Forelimb muscle (tissue), 1 donor: ENCODE measurements at places on chromosomes 7 and 10. TPM values are rescaled to one million over a fixed set of nuclear protein-coding genes. Genes with fewer than 3 reads are reported as not detected.
A peak's percentile ranks its signal among the peaks of the same experiment; 100 is the strongest.

COL28A1 gene
- 1.1 TPM for polyA plus RNA-seq

SLC25A28 gene
- polyA plus RNA-seq: 32.8 TPM

GRCh38 chr10:24813856-24814255, 90.2 kb upstream of the ARHGAP21 start:
- no peak for DNase-seq

- DNase-seq: no peak
These were observed 183.3 kb upstream of the PRKCQ start for GRCh38 chr10:6763423-6763822.

- DNase-seq: no peak
These were observed 23.3 kb upstream of the GPR22 start for GRCh38 chr7:107446531-107446930.

- DNase-seq: peak; percentile 36
These were observed at the start of gene CALHM2 for GRCh38 chr10:103451831-103452505. TSS of gene CALHM2 (minus strand) at chr10:103452370. CDS start at chr10:103449941, 2,429 bp downstream.

GRCh38 chr7:82049891-82050533, 280.2 kb upstream of the HGF start:
- no peak for DNase-seq

OAT gene
- polyA plus RNA-seq: 57.2 TPM

DNA sequence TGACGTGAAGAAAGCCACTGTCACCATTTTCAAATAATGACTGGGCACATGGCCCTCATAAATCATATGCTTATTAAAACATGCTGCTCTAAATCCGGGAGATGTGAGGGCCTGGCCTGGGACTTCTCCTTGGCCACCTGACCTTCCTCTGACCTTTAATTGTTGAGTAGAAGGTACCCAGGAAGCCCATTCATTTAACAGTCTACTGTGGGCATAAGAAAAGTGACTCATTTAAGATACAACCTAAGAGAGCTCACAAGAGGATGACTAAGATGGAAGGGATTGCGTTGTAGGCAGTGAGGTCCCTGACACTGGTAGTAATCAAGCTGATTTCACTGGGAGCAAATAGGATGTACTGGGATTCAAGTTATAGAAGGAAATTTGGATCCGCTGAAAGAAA, 203.4 kb upstream of the GPR26 start:
- no peak for DNase-seq

ACSM6 gene
- polyA plus RNA-seq: not detected

DNA sequence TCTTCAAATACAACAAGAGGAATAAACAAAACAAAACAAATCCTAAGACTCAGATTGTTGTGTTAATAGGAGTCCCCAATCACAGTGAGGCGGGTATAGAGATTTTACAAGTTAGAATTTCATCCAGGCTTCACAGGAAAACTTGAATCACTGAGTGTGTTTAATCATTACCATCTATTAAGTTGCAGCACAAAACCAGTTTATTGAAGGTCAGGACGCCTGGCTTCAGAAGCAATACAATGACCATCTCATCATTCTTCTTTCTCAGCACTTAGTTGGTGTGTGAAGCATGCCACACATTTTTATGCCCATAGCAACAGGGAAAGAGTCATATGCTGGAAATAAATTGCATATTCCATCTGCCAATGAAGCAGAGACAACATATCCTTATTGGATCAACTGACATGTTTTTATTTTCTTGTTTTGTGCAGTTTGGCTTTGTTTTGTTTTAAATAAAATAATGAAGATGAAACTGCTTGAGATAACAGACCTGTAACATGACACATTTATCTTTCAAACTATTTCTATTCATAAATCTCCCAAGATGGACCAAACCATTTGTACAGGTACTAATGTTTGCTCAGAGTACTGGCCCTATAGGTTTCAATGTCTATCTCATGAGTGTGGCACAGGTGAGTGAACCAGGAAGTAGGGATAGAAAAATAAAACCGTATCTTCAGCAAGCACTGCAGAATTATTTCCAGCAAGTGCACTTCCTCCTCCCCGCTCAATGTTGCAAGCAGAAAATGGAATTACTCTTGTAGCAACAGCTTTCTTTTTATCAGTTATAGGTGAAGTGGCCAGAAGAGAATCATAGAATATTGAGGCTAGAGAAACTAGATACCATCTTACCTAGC, 40.4 kb downstream of the TAC1 start:
- no peak for DNase-seq

- DNase-seq: no peak
These were observed 82.0 kb upstream of the GRB10 start for GRCh38 chr7:50864694-50865093.

GRCh38 chr10:27529010-27529783, 25.1 kb downstream of the RAB18 start:
- no peak for DNase-seq

LAMB1 gene
- 406 TPM for polyA plus RNA-seq

DKK1 gene
- 0.53 TPM for polyA plus RNA-seq

DNA sequence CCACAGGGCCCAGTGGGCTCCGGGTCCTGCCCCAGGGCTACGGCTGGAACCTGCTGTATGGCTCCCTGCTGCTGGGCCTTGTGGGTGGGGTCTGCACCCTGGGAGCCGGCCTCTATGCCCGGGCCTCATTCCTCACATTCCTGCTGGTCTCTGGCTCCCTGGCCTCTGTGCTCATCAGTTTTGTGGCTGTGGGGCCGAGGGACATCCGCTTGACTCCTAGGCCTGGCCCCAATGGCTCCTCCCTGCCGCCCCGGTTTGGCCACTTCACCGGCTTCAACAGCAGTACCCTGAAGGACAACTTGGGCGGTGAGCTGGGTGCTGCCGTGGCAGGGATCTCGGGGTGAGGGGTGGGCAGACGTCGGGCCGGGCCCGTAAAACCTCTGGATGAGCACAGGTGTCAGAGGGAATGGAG, 4.4 kb downstream of the SLC12A9 start:
- DNase-seq: no peak

GRCh38 chr10:37632641-37633040, 224.8 kb downstream of the ZNF248 start:
- DNase-seq: peak; percentile 1

DNA sequence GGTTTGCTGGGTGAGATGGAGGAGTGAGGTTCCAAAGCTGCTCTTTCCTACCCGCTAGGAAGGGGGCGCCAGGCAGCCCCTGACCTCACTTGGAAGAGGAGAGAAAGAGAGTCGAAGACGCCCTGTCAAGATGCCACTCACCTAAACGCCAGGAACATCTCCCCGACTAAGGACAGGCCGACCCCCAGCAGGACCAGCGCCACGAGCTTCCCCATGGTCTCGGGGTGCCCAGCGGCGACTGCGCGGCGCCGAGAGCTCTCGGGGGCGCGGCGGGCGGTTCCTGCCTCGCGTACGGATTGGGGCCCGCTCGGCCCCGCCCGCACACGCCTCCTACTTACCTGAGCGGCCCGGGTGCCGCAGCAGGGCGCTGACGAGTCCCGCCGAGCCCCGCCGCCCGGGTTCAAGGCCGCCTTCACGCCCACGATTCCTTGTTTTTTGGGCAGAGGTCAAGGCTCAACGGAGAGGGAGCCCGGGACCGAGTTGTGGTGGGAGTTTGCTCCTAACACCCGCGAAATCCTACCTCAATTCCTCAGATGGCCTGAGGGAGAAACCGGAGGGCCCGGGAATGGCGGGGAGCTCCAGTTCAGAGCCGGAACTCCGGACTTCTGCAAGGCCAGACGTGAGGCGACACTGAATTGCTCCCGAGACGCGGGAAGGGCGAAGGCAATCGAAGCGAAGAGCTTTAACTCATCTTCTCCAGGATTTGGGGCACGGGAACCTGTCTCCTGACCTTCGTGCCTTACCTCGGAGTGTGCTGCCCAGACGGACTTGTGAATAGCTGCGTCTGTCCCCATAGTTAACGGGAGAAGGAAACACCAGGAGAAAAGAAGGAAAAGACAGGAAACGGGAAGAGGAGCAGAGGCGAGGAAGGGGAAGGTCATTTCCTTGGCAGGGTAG, at the start of gene PON3:
PON3 (minus strand) TSS at position 240 of the 897 bp plus-strand sequence; CDS start at position 215, 25 bp downstream.
- no peak for DNase-seq
